Myocyte (in vitro differentiated cells): ENCODE measurements at places on chromosomes 7 and 10. TPM values are rescaled to one million over a fixed set of nuclear protein-coding genes. Genes with fewer than 3 reads are reported as not detected.
A peak's percentile ranks its signal among the peaks of the same experiment; 100 is the strongest.

DNA sequence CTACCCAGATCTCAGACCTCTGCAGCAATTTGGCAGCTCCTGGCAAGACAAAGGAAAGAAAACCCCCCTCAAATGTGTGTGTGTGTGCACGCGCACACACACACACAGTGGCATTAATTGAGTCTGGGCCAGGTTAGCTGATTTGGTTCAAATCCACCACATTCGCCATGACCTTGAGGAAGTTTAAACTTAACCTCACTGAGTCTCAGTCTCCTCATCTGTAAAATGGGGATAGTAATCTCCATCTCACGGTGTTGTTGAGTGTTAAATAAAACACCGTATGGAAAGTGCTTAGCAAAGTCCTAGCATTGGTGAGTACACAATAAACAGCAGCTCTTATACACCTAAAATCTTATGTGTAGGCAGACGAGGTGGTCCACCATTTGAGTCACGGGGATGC is 4.9 kb downstream of the LOXL4 start:
- no peak for DNase-seq

DNA sequence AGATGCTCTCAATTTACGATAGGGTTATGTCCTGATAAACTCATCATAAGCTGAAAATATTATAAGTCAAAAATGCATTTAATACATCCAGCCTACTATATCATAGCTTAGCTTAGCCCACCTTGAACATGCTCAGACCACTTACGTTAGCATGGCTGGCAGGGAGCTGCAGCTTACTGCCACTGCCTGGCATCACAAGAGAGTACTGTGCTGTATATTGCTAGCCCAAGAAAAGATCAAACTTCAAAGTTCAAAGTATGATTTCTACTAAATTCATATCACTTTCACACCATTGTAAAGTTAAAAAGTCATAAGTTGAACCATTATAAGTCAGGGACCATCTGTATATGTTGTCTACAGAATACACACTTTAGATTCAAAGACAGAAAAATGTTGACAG is 91.6 kb downstream of the HYCC1 start:
- no peak for DNase-seq

GRCh38 chr10:123847686-123848432 is 43.7 kb downstream of the CPXM2 start:
- DNase-seq = no peak

Gene HOGA1
- total RNA-seq = 1.1 and 1.8 TPM in 2 replicates

Gene TET1
- total RNA-seq = 5.2 and 6.0 TPM in 2 replicates

Gene MYL7
- total RNA-seq = not detected in 2 replicates

- no peak for DNase-seq
These were observed 214.0 kb downstream of the MDFIC start for GRCh38 chr7:115135769-115136410.

DNA sequence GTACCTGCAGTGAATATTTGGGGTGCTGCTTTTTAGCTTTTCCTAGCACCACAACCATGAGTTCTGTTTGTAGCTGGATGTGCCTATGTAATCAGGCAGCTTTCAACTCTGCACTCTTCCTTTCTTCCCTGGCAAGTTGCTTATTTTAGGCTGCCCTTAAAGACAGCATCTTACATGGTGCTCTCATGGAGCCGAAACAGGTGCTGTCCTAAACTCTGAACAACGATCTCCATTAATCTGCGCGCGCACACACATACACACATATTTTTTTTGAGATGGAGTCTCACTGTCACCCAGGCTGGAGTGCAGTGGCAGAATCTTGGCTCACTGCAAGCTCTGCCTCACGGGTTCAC is 9.1 kb downstream of the RPS24 start:
- DNase-seq = no peak

DNA sequence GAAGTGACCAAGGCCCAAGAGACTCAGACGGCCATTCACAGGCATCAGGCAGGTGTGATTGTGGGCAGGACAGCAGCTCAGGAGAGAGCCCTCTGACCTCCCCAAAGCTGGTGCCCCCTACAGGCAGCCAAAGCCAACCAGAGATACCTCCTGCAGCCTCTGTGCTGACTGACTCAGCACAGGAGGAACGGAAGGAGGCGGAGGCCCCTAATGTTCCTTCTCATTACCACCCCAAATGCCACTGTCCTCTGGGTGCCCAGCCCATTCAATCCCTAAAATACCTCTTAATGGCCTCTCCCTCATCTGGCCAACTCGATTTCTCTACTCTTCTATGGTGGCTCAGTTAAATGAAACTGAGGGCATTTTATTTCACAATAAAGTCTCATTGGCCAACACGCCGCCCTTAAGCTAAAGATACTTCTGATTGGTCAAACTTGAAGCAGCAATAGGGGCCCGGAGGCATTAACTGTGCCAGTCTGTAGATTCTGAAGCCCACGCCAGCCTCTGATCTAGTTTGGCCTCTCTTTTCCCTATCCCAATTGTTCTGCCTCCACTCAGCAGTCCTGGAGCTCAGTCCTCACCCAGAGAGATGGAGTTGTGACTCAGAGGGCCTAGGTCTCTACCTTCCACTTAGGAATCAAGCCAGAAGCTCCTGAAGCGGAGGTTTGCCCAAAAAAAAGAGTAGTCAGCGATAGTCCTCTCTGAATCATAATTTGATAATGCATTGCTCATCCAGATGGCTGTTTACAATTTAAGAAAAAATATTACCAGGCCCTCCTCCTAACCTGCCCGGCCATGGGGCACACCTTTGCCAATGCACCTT is 1.2 kb downstream of the CYREN start:
- DNase-seq = peak; percentile 53

- peak; percentile 5 for DNase-seq
These were observed 123.3 kb downstream of the PRPF18 start for GRCh38 chr10:13709931-13710650.

DNA sequence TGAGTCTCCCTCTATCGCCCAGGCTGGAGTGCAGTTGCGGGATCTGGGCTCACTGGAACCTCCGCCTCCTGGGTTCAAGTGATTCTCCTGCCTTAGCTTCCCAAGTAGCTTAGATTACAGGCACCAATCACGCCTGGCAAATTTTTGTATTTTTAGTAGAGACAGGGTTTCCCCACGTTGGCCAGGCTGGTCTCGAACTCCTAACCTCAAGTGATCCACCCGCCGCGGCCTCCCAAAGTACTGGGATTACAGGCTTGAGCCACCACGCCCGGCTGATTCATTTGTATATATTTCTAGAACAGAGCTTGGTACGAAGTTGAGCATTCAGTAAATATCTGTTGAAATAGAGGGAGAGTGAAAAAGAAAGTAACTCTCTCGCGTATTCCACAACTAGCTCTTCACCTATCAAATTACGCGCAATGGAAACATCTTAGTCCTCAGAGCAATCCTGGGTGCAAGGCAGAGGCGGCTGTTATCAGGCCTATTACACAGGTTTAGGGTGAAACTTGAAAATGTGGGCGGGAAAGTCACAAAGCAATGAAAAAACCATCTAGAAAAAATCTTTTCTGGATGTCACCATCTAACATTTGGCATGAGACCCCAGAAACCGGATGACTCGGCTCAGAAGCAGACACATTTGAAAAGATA is 707 bp upstream of the GHITM start:
- no peak for DNase-seq

- DNase-seq = peak; percentile 72
These were observed 142.4 kb downstream of the CUBN start for GRCh38 chr10:16987206-16987621.

DNA sequence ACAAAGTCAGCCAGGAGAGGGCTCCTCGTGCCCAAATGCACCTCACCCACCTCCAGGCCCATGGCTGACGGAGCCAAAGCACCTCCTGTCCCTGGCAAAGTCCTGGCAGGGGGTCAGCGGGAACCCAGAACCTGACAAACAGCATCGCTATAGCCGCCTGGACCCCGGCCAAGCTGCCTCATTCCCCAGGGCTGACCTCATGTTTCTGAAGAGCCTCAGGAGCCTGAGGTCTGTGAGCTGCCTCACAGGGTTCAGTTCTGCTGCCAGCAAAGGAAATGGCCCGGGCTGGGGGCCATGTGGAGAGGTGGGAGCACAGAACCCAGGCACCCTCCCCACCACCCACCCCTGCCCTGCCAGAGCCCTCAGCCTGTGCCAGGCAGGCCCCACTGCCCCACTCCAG is 4.2 kb upstream of the NANOS1 start:
- DNase-seq = peak; percentile 60

DNA sequence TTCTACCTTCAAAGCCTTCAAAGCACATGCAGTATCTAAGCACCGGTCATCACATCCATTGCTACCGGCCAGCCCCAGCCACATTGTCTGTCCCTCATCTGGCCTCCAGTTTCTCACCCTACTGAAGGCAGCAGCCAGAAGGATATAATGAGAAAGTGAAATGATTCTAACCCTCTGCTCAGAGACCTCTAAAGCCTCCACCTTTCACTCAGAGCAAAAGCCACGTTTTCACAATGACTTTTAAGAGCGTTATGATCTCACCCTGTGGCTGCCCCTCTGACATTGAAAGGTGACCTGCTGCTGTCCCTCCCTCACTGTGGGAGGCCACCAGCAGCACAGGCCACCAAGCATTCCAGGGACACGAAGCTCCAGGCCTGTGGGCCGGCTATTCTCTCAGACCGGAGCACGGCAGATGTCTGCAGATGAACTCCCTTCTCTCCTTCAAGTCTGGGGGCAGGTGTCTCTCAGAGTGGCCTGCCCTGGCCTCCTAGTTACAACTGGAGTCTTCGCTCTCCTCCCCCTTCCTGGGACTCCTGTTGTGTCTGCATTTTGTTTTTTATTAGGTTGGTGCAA is 94.9 kb upstream of the EEPD1 start:
- DNase-seq = peak; percentile 41

Gene TUBB8
- total RNA-seq = not detected in 2 replicates

Gene ZP3
- total RNA-seq = 1.6 TPM in 1 of 2 replicates, not detected in the other

DNA sequence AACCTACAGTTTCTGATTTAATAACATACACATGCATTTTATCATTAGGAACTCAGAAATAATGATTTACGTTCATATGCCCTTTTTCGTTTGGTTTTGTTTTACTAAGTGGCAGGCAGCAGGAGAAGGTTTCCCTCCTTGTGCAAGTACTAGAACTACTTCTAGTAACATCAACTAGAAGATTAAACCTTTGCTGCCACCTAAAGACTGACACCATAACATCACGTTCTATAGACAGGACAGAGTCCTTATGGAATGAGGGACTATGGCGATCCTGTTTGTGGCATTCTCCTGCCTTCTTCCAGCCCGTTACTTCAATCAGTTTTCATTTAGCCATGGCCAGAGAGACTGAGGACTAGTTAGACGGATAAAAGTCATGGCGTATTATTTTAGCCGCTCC is 53.2 kb downstream of the GAD2 start:
- DNase-seq = no peak

- DNase-seq = no peak
These were observed 52.1 kb downstream of the MYL10 start for GRCh38 chr7:101576998-101577397.

GRCh38 chr10:24333736-24334135 is 124.8 kb downstream of the KIAA1217 start:
- DNase-seq = no peak

Gene RAB19
- total RNA-seq = not detected in 2 replicates

- DNase-seq = no peak
These were observed 45.6 kb downstream of the GPR141 start for GRCh38 chr7:37729181-37729580.

GRCh38 chr10:44300666-44301649 is 83.9 kb downstream of the CXCL12 start:
- DNase-seq = peak; percentile 100

Gene MAGI2
- 5.7 and 6.0 TPM in 2 replicates for total RNA-seq

GRCh38 chr10:33012306-33012705 is 54.3 kb upstream of the ITGB1 start:
- peak; percentile 45 for DNase-seq

Gene GSDME
- 28.2 and 33.7 TPM in 2 replicates for total RNA-seq

Gene FAM131B
- total RNA-seq = 1.1 and 1.5 TPM in 2 replicates

Gene OR2A5
- total RNA-seq = not detected in 2 replicates

Gene VIPR2
- not detected in 2 replicates for total RNA-seq

DNA sequence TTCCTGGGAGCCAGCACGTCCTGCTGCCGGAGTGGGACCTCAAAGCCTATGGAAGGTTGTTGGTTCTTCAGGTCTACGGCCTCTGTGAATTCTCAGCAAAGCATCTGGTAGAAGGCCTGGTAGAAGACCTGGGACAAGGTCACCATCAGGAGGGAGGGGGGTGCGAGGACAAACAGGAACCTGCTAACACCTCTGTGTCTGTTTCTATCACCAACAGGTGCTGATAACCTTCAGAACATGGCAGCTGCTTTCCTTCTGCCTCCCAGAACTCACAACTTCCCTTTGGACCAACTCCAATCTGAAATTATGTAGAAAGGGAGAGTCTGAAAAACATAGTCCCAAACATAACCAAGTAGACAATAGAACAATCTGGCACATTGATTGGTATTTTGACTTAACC is 8.3 kb upstream of the MET start:
- DNase-seq = no peak
